ENCODE measurements at places on chromosomes 2 and 18.

DNA sequence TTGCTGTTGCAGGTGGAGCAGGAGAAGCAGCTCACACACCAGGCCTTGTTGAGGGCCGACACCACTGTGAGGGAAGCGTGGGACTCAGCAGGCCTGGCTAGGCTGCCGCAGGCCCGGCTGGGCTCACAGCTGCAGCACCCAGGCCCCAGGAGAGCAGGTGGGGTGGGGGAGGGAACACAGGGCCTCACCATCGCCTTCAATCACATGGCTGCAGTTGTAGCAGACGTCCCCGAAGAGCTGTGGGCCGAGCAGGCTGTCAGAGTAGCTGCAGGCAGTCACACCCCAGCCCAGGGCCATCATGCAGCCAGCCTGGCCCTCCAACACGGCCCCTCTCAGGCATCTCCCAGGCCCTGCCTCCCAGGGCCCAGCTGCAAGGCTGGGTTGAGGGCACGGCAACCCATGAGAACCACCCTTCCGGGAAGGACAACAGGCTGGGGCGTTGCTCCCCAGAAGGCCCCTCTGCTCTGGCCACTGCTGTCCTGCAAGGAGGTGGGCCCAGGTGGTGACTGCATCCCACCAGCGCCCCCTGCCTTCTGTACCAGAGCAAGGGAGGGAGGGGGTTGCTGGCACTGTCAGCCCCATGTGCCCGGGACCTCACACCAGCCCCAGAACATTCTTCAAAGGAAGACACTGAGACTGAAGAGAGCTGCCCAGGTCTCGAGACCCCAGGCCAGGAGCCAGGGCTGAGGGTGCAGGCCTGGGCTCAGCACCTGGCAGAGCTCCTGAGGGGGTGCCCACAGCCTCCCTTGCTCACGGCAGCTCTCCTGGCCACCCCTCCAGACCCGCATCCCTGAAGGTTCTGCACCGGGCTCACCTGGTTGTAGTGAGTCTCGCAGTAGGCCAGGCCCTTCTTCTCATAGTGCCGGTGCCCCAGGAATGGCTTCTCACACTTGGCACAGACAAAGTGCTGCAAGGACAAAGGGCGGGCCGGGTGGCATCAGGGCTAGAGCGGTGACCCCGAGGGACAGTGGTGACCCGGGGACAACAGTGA is 5.6 kb upstream of the GPR17 start:
- DNase-seq = no peak

- no peak for DNase-seq
Measured at GRCh38 chr18:49207361-49207760, 253.1 kb downstream of the DYM start.

- DNase-seq = no peak
Measured at GRCh38 chr18:52054324-52054723, 285.7 kb upstream of the DCC start.

GRCh38 chr2:223856584-223856983 is 19.2 kb upstream of the AP1S3 start:
- DNase-seq = no peak

GRCh38 chr18:78966793-78967106 is 12.9 kb upstream of the SALL3 start:
- DNase-seq = no peak

GRCh38 chr2:241443486-241444223 is 64.7 kb downstream of the STK25 start:
- DNase-seq = no peak

DNA sequence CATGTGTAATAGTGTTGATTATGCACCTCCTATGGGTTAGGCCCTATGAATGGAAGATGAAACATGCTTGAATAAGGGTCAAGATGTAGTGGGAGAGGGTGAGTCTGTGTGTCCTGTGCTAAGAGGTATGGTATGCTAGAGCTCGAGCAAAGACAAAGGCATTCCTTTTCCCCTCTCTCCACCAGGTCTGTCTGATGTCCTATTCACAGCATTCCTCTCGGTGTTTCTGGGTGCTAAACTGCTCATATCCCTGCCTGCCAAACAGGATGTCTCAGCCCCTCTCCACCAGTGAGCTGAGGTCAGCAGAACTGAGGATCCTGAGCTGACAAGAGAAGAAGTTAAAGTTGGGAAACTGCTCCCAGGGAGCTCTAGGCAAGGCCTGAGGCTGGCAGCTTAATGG is 344.9 kb downstream of the TSN start:
- no peak for DNase-seq

- DNase-seq = no peak
Measured at GRCh38 chr2:10835052-10835970, 22.7 kb upstream of the PDIA6 start.

DNA sequence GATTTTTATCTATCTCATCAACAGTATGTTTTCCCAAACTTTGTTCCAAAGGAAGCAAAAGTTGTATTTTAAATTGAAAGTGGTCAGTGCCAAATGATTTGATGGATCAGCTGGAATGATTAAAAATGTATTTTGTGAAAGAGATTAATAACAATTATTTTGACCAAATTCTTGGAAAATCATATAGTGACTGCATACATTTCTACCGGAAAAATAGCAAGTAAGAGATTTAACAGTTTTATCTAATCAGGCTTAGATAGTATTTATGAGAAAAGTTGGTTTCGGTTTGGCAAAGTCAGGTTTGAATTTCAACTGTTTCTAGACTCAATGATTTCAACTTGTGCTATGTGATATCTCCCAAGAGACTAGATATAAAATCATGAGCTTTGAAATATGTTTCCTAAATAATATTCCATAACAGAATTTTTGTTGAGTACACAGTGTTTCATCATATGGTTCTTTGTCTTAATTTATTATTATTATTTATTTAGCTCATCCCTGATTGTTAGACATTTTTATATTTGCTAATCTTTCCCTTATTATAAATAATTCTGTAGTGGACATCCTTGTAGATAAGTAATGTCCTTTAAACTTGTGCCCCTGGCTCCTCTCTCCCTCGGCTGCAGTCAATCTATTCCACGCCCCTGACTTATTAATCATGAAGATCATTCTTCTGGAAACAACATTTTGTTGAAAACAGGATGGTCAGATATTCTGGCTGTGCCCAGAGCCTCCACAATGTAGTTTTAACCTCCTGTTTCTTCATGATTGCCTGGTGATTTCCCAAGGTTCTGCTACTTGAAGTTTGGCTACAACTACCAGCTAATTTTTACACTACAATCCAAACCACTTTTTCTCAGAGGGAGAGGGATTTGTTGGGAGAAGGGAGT is 520.7 kb upstream of the TCF4 start:
- no peak for DNase-seq

- no peak for DNase-seq
Measured at GRCh38 chr18:45567123-45567522, 48.2 kb upstream of the SLC14A2 start.

DNA sequence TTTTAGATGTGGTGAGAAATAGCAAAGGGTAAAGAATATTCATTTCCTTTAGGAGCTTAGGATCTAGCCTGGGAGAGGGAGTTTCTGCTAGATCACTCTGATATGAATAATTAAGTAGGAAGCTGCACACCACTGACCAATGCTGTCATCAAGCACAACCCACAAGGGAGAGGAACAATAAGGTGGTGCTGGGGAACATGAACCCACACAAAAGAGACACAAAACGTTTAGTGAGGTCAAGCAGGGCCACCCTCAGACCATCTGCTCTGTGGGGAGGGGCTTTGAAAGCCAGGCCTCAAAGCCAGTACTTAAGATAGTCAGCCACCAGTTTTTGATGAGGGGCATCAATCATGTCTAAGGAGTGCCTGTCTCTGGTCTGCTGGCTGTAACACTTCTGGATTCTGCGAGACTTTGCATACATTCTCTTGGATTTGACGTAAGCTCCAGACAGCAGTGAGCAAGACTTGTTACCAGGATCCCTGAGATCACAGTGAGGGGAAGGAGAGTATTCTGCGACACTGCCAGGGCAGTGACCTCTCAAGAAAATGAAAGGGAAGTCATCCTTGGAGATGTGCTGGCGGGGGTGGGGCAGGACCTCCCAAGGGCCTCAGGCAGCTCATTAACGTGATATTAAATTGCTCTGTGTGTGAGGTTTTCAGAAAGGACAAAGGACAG is 127.0 kb downstream of the CCBE1 start:
- no peak for DNase-seq

GRCh38 chr2:106098081-106098480 is 96.0 kb downstream of the UXS1 start:
- DNase-seq = no peak

DNA sequence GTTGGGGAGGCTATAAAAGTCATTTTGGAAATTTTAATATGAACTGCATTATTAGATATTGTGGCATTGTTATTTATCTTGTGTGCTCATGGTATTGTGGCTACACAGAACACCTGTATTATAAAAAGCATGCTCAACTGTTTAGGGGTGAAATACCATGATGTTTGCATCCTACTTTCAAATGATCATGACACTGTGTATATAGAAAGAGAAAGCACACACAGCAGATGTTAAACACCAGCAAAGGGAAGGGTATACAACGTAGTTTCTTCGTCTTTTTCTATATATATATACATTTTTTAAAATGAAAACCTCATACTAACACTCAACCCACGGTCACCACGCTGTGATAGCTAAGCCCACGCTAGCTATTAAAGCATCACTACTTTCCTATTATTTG is 27.1 kb downstream of the STARD7 start:
- no peak for DNase-seq

- no peak for DNase-seq
Measured at GRCh38 chr2:159226608-159227385, 59.7 kb downstream of the WDSUB1 start.

DNA sequence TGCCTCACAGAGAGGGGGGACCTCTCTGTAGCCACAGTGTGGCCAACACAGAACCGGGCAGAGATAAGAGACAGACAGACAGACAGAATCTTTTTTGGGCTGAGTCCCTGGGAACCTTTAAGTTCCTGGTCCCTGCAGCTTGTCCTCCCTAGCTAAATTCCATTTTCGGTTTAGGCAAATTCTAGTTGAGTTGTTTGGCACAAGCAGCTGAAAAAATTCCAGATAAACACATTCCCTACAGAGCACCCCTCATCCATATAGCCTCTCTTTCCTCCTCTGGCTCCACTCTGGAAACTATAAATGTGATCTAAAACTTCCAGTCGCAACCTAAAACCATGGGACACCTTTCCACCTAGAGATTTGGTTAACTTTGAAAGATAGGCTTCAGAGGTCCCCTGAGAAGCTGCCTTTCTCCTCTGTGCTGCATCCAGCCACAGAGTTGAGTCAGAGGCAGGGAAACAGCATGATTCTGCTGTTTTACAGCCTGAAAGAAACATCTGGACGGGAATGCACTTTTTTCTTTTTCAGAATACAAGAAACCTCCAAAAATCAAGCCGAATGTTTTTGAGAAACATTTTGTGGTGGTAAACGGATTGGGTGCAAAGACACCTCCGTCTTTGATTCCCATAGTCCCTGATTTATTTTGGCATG is 30.9 kb downstream of the SLC4A3 start:
- DNase-seq = no peak

- no peak for DNase-seq
Measured at GRCh38 chr2:85997017-85997970, 108.4 kb downstream of the POLR1A start.

DNA sequence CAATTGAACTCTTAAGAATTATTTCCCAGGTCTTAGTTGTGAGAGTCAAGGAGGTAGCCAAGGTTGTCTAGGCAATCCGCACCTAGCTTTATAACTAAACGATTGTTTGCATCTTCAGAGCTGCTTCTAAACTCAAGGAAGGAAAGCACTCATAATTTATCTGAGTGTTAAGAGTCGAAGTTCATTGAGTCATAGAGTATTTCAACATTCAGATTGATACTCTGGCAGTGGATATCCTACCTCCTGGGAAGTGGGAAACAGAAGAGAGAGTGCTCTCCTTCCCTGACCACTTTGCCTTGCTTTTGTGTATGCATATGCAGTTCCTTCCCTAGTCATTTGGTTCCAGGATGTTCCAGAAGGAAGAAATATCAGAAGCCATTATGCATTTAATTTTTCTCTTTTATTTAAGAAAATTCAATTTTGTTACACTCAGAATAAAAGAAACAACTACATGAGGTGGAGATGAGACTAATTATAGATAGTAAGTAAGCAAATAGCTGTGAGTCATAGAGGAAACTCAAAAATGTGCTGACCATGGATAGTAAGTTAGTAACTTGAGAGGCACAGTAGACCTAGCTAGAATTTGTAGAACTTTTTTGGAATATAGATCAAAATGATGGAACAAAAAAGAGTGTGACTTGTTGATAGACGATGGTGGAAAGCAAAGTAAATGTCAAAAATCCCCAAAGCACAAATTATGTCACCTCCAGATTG is 35.4 kb upstream of the FSHR start:
- DNase-seq = no peak
